ENCODE measurements at places on chromosomes 7 and 10.

DNA sequence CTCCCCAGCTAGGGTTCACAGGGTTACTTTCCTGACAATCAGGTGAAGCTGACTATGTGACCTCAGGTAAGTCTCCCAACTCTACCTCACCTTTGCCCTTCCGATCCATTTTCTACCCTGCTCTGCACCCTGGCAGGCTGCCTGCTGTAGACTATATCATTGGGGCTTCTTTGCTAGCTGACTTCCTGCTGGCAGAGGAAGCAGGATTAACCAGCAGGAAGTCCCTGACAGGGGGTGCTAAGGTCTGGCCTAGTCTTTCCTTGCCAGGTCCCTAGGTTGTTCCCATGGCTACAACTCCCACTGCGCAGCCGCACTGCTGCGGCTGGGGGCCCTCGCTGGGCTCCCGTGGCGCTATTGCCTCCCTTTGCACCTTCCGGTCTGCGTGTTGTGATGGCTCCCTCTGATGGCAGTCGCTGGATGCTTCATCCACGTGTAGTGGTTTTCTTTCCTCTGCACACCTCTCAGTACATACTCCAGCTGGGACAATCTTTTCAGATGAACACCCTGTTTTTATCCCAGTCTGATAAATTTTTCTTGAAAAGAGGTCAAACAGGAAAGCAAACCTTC lies 365.9 kb downstream of the REEP3 start:
- DNase-seq: no peak

- DNase-seq: no peak
These were observed 28.2 kb downstream of the ADARB2 start for GRCh38 chr10:1709161-1709560.

- no peak for DNase-seq
These were observed 63.0 kb downstream of the PROSER2 start for GRCh38 chr10:11886138-11886474.

GRCh38 chr7:6316226-6316625 lies 43.8 kb upstream of the CYTH3 start:
- DNase-seq: no peak

- peak; percentile 31 for DNase-seq
These were observed 8.2 kb downstream of the TFR2 start for GRCh38 chr7:100632951-100633717.
